ENCODE measurements at places on chromosomes 12 and 14.

DNA sequence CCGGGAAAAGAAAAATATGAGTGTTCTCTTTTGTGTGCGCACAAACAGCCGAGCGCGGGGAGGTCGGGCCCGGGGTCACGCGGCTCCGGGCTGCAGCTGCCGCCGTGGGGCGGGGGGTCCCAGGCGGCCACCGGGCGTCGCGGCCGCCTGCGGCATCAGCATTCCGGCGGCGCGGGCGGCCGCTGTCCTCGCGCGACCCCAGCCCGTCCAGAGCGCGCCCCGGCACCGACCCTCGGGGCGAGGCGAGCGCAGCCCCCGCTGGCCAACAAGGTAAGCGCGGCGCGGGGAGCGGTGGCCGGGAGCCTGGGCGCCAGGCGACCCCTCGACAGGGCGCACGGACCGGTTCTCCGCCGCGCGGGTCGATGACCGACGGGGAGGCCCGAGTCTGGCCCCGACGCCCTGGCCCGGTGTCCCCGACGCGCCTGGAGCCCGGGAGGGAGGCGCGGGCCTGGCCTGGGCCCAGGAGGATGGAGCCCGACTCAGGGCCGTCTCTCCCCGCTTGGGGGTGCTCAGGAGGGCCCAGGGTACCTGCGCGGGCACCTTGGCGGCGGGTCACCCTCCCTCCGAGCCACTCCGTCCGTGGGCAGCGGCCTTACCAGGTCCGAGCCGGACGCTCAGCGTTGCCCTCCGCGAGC lies 103.9 kb upstream of the DIO3 start:
- DNase-seq = no peak

GRCh38 chr14:22634233-22634900 lies 9.8 kb downstream of the OR6J1 start:
- DNase-seq = no peak

GRCh38 chr14:24826390-24826789 lies 192.4 kb upstream of the GZMB start:
- DNase-seq = no peak

GRCh38 chr12:70254225-70254624 lies 11.0 kb downstream of the CNOT2 start:
- no peak for DNase-seq

- no peak for DNase-seq
Measured at GRCh38 chr14:97854918-97855317, 1057.7 kb downstream of the VRK1 start.

DNA sequence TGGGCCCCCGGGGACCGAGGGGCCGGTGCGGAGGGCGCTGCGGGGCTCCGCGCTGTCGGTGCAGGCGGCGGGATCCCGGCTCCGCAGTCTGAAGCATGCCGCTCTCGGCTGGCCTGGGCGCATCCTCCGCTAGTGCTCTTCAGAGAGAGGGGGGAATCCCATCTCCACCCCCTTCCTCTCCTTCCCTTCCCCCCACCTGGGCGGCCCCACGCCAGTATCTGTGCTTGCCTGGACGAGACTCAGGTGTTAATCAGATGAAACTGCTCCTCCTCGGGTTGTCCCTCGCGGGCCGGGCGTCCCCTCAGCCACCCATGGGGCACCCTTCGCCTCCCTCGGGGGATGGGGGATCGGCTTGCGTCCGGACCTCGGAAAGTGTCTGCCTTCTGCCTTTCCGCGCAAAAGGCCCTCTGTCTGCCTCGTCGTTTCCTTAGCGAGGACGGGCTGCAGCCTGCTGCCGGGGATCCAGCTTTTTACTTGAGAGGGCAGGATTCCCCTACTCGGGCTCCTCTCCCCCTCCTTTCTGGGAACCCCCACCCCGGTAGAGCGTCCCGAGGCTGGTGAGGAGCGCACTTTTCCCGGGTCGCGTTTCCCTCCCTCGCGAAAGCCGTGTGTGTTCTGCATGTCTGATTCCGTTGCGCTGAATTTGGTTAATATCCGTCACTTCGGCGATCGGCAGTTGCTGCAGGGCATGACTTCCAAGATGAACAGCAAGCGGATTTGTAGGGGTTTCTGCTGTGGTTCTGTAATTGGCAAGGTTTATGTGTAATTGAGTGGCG lies 1.1 kb downstream of the GPHN start:
- DNase-seq = peak; percentile 55

DNA sequence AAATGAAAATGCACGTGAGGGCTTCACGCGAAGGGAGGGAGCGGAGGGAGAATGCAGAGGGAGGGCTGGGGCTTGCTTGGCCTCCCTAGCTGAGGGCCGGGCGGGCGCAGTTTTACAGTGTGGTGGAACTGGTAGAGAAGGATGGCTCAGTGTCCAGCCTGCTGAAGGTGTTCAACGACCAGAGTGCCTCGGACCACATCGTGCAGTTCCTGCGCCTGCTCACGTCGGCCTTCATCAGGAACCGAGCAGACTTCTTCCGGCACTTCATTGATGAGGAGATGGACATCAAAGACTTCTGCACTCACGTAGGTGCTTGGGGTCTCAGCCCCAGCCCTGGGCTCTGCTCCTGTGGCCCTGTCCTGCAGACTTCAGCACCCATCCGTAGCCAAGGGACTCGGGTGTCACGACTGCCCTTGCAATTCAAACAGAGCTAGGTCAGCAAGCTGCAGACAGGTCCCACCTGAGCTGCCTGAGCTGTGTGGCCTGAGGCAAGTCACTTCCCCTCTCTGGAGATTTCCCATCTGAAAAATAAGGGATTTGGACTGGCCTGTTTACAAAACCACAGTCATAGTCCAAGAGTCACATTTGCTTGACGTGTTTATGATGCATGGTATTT lies 18.4 kb downstream of the OTUB2 start:
- no peak for DNase-seq

GRCh38 chr12:17528394-17528793 lies 561.6 kb downstream of the RERGL start:
- DNase-seq = no peak

DNA sequence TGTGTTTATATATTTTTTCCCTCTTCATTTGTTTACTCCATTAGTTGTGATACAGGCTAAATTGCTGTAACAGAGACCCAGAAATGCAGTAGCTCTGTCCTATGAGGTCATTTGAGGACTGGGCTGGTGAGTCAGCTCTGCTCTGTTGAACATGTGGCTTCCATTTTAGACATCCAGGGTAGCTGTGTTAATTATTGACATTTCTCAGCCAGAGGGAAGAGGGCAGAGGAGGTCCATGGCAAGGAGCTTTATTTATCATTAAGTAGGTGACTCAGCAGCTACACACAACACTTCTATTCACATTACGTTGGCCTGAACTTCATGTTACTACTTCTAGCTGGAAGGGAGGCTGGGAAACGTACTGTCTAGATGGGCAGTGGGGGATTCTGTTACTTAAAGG lies 85.4 kb downstream of the PTCSC3 start:
- no peak for DNase-seq

- no peak for DNase-seq
Measured at GRCh38 chr12:94699801-94700200, 49.4 kb upstream of the TMCC3 start.

GRCh38 chr12:103833095-103833775 lies 7.8 kb downstream of the NT5DC3 start:
- no peak for DNase-seq

- no peak for DNase-seq
Measured at GRCh38 chr12:30999723-31000122, 73.2 kb downstream of the TSPAN11 start.

DNA sequence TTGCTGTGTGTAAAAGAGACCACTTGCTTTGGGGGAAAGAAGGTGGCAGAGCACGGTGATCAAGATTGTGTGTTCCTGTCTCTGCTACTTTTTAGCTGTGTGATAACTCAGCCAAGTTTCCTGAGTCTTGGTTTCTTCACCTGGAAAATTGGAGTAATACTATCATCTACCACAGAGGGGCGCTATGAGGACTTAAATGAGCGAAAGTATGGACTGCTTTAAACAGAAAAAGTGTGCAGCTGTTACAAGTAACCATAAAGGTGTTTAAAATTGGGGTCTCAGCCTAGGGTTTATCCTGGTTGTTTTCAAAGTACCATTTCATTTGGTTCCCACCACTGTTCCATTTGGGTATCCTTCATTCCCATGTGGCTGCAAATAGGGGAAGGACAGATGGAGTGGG lies 65.9 kb upstream of the WSCD2 start:
- no peak for DNase-seq

DNA sequence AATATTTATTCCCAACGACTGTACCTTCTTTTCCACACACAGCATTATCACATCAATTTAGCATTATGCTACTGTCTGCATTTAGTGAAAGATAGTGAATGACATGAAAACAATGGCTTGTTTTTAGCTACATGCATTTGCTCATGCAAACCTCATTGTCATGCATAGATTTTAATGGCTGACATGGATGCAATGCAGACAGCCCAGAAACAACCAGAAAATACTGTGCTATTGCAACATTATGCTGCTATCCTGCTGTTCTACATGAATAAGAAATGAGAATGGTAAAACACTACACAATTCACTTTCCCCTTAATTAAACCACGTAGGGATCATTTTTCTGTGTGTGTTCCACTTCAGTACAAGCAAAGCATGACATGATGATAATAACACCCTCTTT lies 90.8 kb downstream of the LIN7A start:
- no peak for DNase-seq

- DNase-seq = no peak
Measured at GRCh38 chr12:68350753-68351152, 18.6 kb upstream of the MDM1 start.

DNA sequence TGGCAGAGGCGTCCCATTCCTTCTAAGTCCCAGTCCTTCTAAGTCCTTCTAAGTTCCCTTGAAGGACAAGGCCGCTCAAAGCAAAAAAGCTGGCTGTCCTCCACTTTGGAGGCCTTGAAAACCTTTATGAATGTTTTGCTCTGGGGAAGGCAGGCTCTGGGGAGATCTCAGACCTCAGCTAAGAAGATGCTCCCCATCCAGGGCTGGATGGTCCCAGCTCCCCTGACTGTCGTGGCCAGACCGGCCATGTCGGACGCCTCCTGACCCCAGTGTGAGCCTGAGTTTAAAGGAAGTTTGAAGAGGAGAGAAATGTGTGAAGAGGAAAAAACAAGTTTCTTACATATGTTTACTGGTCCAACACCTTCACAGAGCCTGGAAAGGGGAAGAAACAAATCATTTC lies 5.9 kb downstream of the KRT84 start:
- no peak for DNase-seq

DNA sequence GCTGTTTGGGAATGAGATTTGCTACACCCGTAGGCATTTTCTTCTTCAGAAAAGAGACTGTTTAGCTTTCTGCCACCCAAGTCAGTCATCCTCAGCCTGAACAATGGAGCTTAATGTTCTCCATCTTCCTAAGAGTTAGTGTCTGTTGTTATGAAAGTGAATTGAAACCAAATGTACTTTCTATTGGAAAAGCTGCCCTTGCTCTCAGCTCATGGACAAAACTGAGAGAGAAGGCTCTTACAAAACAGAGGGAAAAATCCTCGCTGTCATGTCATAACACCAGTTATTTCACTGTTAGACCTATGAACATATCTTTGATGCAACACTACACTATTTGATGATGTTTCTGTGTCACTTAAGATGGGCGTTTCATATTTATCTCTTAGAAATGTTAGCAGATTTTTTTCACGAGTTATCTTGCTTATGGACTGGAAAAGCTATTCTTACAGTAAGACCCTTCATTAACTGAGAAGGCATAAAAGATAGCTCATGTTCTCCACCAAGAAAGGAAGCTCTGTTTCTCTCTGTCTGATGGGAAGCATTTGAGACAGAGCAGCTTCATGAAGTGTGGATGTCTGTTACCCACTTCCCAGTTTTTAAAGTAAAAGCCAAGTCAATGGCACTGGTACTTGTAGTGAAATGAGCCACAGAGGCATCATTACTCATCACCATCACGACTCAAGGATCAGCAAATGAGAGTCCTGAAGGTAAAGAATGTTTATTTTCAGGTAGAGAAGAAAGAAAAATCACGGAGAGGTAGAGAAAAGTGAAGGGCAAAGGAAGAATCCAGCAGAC lies 483.9 kb downstream of the ZFP36L1 start:
- no peak for DNase-seq

GRCh38 chr14:100777818-100778525 lies 47.9 kb upstream of the MEG3 start:
- no peak for DNase-seq

- no peak for DNase-seq
Measured at GRCh38 chr12:45475594-45475993, 253.9 kb upstream of the ARID2 start.

- DNase-seq = no peak
Measured at GRCh38 chr12:65392491-65392890, 114.0 kb downstream of the MSRB3 start.

DNA sequence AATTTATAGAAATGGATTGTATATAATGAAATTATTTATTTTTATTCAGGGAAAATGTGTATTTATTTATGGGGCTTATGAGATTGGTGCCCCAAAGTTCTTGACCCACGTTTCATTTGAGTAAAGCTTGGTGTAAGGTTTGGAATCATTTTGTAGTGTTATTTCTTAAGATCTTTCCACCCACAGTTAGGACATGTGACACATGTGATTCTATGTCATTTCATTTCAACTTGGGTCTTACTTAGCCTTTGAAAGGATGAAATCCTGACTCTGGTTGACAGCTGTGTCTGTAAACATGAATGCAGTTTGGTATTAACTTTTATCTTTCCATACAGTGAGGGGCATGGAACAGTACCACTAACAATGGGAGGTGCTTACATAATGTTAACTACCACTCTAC lies 51.7 kb downstream of the FLRT2 start:
- DNase-seq = no peak

DNA sequence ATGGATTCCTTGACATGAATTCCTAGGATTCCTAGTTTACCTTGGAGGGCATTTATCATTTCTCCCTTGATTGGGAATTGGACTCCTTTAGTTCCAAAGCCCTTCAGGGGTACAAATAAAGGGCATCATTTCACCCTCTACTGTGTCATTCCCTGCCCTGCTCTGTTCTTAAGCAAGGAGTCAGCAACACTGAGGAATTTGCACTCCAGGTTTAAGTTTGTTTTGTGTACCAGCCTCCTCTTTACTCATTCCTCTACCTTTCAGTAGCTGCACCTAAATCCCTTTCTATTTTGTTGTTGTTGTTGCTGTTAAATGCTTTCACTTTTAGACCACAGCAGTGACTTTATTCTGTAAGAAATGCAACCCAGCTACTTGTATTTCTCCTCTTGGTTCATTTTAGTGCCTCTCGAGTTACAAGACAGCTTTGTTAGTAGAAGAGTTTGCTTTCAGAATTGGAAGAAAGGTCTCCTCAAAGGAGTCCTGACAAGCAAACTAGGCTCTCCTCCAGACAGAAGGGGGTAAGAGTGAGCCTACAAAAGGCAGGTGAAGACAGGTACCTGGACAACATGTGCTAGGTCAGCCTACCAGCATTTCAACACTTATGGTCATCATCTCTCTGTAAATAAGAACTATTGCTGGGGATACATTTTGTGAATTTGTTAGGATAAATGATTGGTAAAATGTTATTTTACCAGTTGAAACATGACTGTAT lies 90.0 kb downstream of the RMST start:
- no peak for DNase-seq

DNA sequence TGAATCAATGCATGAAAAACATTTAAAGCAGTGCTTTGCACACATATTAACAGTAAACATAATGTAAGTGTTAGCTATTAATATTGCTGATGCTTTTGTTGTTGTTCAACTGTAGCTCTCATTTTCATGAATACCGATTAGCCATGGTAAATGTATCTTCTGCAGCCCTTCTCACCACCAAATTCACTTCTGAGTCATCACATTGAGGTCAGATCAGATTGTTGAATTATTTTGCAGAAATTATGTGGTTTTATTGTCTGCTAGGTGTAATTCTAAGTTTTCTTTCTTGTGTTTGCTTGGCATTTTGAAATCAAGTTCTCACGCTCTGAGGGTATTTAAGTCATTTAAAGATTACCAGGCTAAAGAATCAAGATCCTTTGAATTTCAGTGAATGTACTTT lies 74.6 kb downstream of the AKAP6 start:
- no peak for DNase-seq
